ENCODE measurements at places on chromosomes 1 and 21.

GRCh38 chr1:86645851-86646250 lies 58.5 kb upstream of the SH3GLB1 start:
- no peak for DNase-seq

DNA sequence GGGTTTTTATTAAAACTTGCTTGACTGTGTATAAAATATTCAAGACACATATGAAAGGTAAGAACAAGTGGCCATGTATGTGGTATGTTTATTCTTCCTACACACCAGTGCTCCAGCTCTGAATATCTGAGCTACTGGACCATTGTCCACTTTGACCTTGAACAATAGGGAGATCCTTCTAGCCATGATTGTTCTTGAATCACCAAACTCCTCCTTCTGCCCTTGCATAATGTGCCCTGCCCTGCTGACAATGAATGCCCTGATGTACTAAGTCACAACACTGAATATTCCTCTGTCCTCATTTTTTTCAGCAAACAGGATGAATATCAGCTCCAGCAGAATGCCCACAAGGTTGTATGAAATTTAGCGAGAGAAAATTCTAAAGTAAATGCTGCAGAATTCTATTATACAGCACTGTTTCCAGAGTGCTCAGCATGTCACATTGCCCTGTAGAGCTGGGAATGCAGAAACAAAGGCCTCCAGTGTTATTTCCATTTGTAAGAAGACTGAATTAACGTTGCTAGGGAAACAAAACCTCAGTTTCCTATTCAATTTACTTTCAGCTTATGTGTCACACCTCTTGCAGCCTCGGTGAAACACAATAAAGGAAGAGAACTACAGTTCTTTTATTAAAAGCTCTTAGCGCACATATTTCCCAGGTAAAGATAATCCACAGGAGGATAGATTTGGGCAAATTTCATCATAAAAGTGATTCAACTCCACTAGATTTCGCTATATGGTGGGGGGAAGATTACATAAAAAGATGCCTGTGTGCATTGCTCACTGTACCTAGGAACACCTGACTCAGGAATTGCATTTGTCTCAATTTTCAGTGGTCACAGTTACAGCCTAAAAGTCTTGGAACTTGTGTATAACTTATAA lies 187.4 kb upstream of the ATP1B1 start:
- no peak for DNase-seq

- no peak for DNase-seq
These were observed 5.8 kb downstream of the ACTN2 start for GRCh38 chr1:236692128-236692527.

DNA sequence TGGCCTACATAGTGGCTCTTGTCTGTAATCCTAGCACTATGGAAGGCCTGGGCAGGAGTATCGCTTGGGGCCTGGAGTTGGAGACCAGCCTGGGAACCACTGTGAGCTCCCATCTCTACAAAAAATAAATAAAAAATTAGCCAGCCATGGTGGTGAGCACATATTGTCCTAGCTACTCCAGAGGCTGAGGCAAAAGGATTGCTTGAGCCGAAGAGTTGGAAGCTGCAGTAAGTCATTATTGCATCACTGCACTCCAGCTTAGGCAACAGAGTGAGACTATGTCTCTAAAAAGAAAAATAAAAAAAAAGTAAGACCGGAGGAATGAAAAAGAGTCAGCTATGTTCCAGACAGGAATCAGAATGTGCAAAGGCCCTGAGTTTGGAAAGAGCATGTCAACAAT lies 115.3 kb downstream of the CYYR1 start:
- DNase-seq, result no peak

DNA sequence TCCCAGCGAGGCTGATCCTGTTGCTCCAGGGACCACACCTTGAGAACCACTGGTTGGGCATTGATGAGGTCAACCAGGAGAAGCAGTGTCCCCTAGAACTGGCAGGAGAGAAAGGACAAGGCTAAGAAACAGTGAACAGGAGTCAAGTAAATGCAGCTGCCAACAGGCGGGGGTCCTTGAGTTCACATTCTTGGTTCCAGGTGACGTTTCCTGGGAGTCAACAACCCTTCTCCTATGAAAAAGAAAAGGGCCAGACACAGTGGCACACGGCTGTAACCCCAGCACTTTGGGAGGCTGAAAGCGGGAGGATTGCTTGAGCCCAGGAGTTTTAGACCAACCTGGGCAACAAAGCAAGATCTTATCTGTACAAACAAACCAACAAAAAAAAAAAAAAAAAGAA lies 98.3 kb downstream of the KAZN start:
- no peak for DNase-seq

GRCh38 chr1:19390901-19391595 lies 78.9 kb downstream of the SLC66A1 start:
- DNase-seq, result peak; percentile 84

DNA sequence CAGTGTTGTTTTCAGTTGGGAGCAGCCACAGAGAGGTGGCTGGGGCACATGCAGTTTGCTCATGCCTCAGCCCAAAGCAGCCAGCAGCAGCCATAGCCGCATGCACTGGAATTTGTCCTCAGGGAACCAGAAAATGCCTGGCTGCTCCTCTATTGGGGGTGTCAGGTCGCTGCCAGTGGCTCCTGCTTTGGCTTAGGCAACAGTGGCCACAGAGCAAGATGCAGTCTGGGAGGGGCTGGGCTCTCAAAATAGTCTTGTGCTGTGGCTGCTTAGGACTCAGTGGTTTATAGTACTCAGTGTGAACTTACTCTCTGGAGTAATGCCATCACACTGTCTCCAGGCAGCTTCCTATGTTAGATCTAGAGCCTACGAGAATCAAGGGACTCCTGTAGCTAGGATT lies 25.0 kb downstream of the CD55 start:
- no peak for DNase-seq

- DNase-seq, result no peak
These were observed 20.4 kb downstream of the DPH5 start for GRCh38 chr1:101005183-101005582.

DNA sequence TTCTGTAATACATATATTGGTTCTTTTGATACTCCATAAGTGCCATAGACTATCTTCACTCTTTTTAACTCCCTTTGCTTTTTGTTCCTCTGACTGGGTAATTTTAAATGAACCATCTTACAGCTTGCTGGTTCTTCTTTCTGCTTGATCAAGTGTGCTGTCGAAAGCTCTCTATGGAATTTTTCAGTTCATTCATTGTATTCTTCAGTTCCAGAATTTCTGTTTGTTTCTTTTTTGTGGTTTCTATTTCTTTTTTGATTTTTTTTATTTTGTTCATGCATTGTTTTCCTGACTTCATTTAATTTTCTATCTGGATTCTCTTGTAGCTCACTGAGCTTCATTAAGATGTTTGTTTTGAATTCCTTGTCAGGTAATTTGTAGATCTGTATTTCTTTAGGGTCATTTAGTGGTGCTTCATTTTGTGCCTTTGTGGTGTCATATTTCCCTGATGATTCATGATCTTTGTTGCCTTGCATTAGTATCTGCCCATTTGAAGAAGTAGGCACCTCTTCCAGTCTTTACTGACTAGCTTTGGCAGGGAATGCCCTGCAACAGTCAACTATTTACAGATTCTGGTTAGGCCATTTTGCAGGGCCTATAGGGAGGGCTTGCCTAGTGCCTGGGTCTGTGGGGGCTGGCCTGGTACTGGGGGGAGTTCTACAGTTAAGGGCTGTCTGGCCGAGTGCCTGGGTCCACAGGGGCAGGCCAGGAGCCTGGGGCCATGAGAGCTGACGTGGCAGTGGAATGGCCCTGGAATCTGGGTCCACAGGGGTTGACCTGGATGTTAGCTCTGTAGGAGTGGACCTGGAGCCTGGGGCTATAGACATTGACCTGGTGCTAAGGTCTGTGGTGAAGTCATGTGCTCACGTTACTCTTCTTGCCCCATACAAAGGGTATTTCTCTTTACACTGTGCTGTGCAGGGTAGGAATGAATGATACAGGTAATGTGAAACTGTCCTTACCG lies 89.7 kb downstream of the MAGI3 start:
- DNase-seq, result no peak

DNA sequence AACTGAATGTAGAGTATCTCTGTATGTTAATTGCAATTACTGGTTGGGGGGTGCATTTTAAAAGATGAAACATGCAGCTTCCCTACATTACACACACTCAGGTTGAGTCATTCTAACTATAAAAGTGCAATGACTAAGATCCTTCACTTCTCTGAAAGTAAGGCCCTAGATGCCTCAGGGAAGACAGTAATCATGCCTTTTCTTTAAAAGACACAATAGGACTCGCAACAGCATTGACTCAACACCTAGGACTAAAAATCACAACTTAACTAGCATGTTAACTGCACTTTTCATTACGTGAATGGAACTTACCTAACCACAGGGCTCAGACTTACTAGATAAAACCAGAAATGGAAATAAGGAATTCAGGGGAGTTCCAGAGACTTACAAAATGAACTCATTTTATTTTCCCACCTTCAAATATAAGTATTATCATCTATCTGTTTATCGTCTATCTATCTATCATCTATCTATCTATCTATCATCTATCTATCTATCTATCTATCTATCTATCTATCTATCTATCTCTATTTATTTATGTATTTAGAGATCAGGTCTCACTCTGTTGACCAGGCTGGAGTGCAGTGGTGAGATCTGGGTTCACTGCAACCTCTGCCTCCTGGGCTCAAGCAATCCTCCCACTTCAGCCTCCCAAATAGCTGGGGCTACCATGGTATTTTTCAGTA lies 47.8 kb downstream of the CHML start:
- DNase-seq, result peak; percentile 70

DNA sequence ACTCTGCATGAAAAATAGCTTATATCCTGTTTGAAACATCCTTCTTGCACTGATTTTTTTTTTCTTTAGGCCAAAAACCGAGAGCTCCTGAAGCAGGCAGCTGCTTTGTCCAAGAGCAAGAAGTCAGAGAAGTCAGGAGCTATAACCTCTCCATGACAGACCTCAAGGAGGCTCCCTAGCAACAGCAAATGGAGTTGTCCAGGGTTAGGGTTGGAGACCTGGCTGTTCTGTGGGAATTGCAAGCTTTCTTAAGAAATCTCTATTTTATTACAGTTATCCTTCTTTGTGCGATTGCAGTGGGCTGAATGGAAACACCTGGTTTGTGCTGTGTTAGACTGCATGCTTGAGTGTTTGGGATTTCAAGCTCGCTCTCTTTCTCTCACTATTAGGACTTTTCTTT lies 12.6 kb upstream of the STX12 start:
- DNase-seq, result no peak

DNA sequence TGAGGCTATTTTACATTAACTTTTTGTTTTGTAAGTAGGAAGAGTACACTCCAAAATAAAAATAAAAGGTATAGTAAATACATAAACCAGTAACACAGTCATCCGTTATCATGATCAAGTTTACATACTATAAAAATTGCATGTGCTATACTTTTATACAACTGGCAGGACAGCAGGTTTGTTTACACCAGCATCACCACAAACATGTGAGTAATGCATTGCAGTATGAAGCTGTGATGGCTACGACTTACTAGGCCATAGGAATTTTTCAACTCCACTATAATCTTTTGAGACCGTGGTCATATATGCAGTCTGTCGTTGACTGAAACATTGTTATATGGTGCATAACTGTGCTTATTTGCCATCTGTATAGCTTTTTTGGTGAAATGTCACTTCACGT lies 106.2 kb downstream of the CENPF start:
- DNase-seq, result no peak

- peak; percentile 88 for DNase-seq
These were observed 13.5 kb upstream of the CACNA1E start for GRCh38 chr1:181469829-181470228.

DNA sequence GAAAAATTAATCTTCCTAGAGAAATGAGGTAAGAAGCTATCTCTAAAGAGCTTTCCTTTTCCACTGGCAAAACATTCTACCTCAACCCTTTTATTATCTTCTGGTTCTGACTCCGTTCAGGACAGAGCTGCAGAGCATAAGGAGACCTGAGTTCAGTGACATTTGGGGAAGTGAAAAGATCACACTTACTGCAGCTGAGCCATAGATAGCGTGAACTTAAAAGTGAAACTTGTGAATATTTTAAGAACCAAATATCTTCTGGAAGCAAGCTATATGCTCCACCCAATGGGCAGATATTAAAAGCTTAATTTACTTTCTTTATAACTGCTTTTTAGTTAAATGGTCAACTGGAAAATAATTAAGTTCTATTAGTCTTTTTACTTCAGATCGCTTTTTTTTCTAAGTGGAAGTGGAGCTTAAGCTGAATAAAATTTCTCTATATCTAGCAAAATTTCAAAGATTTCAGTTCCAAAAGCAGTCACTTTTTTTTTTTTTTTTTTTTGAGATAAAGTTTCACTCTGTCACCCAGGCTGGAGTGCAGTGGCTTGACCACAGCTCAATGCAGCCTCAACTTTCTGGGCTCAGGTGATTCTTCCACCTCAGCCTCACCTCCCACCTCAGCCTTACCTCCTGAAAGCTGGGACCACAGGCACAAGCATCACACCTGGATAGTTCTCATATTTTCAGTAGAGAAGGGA lies 11.9 kb downstream of the PTPN22 start:
- no peak for DNase-seq

DNA sequence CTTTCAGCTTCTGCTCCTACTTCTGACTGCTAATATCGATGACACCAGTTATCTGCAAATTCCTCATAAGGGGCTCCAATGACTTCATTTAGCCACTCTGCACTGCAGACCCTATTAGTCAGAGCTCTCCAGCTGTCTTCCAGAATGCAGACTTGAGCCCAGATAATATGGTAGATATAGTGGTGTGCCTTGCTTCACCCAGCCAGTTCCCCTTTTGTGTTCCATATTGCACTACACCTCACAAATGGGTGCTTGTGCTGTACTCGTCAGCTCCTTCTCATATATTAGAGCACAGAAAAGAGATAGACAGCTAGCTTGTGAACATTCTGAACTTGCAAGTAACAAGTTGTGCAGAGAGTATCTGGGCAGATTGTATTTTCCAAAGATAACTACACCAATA lies 23.7 kb upstream of the COG2 start:
- DNase-seq, result no peak

GRCh38 chr21:16842696-16843035 lies 670.2 kb upstream of the CXADR start:
- DNase-seq, result no peak

- peak; percentile 62 for DNase-seq
These were observed 26.4 kb upstream of the LRRC8D start for GRCh38 chr1:89794406-89794805.

DNA sequence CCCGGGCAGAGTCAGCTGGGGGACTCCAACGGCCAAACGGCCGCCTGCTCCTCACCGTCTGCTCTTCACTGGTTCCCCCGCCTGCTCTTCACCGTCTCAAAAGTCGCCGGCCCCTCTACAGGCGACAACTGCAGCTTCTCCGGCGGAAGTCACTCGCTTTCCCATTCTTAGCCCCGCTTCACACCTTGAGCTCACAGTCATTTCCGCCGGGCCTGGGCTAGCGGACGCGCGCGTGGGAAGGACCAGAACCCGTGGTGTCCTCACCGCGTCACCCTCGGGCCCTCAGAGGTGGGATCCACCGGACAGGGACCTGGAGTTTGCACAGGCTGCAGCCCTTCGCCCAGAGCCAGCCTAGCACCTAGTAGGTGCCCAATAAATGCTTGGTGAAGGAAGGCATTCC lies 27.9 kb upstream of the HJV start:
- DNase-seq, result no peak

GRCh38 chr1:204802401-204803175 lies 68.1 kb upstream of the NFASC start:
- DNase-seq, result no peak
